Midbrain (tissue), 1 donor: ENCODE measurements at places on chromosomes 5 and 9.
A peak's percentile ranks its signal among the peaks of the same experiment; 100 is the strongest.

DNA sequence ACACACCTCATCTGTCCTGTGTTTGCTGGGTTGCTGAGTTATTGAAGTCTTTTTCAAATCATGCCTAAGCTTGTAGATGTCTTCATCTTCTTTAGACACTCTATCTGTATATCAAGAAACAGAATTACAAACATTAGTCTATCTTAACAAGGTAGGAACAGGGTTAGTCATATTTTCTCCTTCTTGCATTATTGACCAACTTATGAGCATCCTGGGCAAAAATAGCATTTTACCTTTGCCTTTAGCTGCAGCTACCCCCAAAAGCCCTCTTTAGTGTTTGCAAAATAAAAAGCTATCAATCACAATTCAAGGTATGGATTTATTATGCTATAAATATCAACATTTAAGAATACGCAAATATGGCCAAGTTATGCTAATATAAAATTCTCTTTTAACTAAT is 3.4 kb downstream of the PLK2 start:
- no peak for DNase-seq

GRCh38 chr9:121698627-121699570 is 47.5 kb downstream of the DAB2IP start:
- DNase-seq, result no peak

DNA sequence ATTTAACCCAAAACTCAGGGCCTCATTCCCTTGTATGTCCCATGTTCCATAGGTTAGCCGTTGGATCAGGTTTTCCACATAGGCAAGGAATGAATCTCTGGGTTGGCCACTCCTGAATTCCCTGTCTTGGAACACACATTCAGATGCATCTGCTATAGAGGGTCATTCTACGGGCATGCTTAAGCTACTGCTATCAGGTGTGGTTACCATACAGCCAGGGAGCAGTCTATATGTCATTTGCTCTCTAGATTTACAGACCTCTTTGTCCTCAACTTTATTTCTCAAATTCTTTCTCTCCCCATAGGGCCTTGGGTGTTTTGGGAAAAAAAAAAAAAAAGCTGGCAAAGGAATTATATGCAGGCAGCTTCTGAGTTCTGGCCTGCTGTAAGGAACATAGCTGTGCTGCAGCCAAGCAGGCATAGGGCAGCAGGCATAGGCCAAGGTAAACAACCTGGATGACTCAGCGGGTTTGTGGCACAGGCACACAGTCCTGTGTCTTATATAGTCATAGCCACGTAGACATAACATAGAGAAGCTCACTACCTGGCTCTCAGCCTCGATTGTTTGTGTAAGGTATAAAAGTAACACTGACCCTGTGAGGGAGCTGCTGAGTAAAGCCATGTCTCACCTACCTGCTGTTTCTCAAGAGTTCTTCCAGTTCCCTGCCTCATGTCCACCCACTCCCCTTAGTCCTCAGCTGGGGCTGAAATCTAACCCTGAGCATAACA is 141.5 kb downstream of the OSTF1 start:
- no peak for DNase-seq

GRCh38 chr5:50958852-50959457 is 292.5 kb downstream of the PARP8 start:
- peak; percentile 50 for DNase-seq

DNA sequence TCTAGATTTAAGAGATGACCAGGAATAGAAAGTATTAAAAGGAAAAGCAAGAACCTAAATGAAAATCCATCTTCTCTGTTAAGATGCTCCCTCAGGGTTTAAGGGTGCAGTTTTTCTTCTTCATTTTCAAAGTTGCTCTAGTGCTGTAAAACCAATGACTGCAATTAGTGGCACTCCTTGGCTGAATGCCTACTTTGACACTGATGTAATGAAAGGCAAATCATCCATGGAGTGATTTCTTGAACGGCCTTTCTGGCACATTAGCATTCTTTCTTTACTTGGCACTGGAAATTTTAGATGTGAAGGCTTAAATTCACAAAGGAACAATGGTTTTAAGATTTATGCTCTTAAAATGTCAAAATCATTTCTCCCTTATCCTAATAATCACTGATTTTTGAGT is 19.3 kb upstream of the ISCA1 start:
- DNase-seq, result no peak

DNA sequence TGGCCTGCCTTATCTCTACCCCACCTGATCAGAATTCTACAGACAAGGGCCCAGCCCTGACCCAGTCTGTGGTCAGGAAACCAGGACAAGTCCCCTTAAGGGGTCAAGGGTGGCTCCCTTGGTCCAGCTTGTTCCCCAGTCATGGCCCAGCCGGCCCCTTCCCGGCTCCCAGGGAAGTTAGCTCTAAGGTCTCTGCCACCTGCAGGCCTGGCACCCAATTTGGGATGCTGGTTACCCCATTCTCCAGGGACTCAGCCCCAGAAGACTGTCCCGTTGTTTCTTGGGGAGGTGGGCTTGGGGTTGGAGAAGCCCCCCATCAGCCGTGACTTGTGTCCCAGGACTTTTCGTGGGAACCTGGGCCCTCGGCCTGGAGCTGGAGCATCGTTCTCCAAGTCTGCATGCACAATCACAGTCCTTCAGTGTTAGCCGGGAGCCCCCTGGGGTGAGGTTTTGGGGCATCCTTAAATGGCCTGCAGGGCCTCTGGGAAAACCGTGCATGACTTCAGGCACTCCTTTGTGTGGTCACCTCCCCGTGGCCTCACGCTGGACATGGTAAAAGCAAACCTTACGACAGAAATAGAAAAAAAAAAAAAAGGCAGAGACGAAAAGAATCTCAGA is 150.8 kb upstream of the PHYKPL start:
- no peak for DNase-seq

DNA sequence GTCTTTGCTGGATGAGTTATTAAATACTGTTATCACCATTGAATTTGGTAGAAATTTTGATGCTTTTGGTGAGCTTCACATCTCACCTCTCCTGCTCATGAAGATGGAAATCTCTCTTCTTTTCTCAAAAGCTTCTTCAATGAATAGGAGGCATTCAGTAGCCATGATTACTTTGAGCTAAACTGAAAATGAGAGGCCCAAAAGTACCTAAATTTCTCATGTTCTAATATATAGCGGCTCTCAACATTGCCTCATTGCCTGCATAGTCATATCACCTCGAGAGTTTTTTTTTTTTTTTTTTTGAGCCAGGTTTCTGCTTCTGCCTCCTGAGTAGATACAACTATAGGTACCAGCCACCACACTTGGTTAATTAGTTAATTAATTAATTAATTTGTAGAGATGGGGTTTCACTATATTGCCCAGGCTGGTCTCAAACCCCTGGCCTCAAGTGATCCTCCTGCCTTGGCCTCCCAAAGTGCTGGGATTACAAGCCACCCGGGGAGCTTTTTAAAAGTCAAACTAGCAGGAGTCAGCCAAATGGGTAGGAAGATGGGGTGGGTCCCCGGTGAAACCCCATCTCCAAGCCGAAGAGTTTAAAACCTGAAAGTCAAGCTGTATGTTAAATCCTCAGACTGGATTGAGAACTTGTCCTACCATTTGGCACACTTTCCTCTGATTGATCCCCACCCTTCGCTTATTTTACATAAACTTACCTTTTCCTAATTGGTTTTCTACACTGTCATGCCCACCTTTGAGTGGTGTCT is 169.0 kb downstream of the DOCK2 start:
- DNase-seq, result no peak

DNA sequence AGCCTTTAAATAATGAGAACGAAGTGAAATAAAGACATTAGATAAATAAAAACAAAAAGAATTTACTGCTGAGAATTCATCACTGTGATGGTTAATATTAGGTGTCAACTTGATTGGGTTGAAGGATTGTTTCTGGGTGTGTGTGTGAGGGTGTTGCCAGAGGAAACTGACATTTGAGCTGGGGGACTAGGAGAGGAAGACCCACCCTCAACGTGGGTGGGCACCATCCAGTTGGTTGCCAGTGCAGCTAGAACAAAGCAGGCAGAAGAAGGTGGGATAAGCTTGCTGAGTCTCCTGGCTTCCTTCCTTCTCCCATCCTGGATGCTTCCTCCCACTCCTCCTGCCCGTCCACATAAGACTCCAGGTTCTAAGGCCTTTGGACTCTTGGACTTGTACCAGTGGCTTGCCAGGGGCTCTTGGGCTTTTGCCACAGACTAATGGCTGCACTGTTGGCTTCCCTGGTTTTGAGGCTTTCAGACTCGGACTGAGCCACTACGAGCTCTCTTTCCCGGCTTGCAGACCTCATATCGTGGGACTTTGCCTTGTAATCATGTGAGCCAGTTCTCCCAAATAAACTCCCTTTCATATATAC is 43.7 kb upstream of the ABL1 start:
- no peak for DNase-seq

DNA sequence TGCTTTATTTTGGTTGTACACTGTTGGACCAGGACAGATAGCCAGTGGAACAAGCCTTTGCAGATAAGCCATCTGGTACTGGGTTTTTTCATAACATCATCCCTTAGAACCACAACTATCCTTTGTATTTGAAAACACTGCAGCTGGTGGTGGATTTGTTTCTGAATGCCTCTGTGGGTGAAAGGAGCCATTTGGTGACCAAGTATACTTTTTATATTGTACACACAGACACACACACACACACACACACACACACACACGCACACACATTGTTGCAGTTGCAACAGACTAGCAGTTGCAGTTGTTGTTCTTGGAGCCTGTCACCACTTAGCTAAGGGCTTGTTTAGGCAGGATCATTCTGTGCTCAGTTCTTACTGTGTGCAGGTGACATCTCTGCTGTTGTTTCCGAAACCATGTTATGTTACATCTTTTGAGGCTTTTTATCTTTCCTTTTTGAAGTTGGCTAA is 22.9 kb upstream of the CAVIN4 start:
- DNase-seq, result peak; percentile 70

DNA sequence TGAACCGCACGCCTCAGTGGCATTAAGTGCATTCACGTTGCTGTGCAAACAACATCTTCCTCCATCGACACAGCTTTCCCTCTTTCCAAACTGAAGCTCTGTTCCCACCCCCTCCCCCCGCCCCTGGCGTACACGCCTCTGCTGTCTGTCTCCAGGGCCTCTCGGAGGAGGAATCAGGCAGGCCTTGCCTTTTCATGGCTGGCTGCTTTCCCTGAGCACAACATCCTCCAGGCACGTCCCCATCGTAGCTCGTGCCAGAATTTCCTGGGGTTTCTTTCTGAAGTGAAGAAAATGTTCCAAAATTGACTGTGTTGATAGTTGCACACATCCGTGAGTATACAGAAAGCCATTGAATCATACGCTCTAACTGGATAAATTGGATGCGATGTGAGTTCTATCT is 22.3 kb upstream of the TMEM250 start:
- DNase-seq, result no peak

GRCh38 chr5:69213513-69214215 is 21.0 kb upstream of the CDK7 start:
- DNase-seq, result no peak

GRCh38 chr5:39505363-39505762 is 80.6 kb upstream of the DAB2 start:
- DNase-seq, result no peak

- DNase-seq, result no peak
Measured at GRCh38 chr5:67020096-67020615, 176.4 kb downstream of the CD180 start.

- DNase-seq, result no peak
Measured at GRCh38 chr9:91082731-91083130, 279.0 kb downstream of the AUH start.
